ENCODE measurements at places on chromosomes 12 and 14.
A peak's percentile ranks its signal among the peaks of the same experiment; 100 is the strongest.

GRCh38 chr12:118922405-118922804, 58.9 kb upstream of the SRRM4 start:
- DNase-seq: no peak

- DNase-seq: no peak
Measured at GRCh38 chr12:81083018-81083417, 5.1 kb downstream of the ACSS3 start.

DNA sequence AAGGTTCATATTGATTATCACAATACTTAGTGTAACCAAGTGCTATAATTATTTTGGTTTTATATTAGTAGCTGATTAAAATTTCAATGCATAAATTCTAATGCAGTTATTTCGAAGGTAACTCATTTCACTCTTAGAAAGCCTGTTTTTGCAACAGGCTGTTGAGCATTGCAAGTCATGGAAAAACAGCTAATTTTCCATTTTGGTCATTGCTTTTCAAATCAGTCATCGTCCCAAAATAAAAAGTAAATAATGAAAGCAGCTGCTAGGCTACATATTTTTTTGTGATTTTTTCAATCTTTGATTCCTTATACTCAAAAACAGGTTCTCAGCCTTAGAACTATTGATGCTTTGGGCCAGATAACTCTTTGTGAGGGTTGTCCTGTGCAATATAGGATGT, 22.9 kb downstream of the VEZT start:
- DNase-seq: no peak

DNA sequence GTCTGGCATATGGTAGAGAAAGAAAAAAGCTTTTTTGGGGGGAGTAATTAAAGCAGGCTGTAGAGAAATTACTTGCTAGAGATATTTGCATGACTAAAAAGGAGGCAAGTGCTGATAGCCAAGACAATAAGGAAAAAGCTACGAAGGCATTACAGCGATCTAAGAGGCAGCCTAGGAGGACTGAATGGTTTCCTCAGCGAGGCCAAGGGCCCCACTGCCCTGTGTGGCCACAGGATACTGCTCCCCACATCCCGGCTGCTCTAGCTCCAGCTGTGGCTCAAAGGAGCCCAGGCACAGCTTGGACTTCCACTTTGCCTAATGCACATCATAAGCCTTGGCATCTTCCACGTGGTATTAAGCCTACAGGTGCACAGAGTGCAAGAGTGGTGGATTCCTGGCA, 53.6 kb downstream of the LRRIQ1 start:
- DNase-seq: no peak

DNA sequence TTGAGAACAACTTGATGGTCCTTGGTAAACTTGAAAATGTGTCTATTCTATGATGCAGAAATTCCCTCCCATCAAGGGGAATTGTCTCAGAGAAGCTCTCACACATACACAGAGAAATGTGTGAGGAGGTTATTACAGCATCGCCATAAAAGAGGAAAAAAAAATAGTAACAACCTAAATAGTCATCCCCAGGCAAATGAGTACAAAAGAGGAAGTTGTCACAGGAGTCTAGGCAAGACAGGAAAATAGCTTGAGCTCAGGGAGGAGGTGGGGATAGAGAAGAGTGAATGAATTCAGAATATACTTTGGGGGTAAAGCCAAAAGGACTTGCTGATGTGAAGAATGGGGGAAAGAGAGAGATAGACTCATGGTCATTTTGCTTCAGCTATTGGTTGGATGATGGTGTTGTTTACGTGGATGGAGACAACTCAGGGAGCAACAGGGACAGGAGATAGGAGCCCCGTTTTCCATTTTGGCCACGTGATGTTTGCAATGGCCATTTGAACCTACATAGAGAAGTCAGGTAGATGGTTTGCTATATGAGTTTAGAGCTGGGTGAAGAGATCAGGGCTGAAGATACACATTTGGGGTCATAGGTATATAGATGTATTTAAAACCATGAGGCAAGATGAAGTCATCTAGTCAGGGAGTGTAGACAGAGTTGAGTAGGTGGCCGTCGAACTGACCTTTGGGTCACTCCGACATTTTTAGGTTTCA, 20.3 kb downstream of the LRRC74A start:
- DNase-seq: no peak

DNA sequence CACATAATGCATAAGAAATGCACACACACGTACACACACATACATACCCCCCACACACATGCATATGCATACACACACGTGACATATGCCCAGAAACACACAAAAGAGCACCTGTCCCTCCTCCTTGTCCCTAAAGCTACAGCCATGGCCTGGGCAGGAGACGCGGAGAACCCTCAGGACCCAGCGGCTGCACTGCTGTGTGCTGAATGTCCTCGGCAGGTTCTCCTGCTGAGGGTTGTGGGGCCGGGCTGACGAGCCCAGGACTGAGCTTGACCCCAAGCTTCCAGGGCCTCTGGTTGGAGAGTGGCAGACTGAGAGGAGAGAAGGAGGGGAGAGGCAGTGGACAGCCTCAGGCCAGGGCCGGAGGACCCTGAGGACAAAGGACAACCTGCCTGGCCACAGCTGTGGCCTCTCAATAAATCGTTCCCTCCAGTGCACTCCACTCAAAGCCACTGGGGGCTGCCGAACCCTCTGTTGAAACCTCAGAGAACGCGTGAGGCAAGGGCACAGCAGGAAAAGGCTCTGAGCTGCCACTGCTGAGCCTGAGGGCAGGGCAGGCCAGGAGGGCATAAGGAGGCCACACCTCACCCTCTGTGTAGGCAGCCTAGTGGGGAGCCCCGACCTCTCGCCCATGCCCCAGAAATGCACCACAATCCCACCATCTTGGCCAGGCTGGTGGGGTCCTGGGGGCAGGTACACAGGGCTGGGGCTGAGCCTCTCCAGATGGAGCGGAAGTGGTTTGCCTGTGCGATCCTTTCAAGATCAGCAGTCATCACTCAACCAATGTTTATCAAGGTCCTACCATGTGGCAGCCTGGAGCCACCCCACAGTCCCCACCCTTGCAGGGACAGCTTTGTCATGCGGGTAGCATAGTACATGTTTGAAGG, 3.1 kb downstream of the CACNA2D4 start:
- DNase-seq: no peak

DNA sequence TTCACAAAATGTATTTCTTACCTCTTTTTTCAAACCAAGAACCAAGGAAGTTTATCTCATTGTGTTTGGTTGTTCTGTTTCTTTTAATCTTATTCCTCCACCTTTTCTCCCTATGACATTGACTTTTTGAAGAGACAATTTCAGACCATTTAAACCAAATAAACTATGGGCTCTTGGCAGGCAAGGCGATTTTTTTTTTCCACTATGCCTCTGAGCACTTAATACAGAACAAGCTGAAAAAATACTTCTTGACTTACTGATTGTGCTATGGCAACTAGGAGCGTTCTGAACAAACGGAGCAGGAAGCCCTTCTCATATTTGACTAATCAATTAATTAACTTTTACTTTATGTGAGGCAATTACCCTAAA, 98.0 kb downstream of the ZNF664 start:
- DNase-seq: no peak

DNA sequence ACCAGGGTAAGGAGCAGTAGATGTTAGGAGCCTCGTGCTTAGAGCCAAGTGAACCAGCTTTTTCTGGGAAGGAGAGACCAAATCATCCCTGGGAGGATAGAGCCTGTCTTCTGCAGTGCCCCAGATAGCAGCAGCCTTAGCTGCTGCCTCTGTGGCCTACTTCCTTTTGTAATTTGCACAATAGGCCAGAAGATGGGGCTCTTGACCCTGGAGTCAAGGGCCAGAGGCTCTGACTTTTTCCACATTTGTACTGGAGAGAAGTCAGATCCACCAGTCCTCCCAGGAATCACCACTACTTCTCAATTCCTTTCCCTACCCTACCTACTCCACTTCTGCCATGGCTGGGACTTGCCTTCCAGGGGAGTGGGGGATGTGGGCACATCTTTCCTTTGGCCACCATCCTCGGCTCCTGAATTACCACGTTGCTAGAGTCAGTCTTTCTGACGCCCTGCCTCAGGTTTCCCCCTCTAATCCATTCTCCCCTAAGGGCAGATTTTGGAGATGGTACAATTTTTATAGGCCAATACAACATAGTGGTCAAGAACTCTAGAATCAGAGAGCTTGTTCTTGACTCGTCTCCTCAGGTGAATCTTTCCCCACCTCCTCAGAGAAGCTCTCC, 3.3 kb upstream of the SLC4A8 start:
- DNase-seq: peak; percentile 45

DNA sequence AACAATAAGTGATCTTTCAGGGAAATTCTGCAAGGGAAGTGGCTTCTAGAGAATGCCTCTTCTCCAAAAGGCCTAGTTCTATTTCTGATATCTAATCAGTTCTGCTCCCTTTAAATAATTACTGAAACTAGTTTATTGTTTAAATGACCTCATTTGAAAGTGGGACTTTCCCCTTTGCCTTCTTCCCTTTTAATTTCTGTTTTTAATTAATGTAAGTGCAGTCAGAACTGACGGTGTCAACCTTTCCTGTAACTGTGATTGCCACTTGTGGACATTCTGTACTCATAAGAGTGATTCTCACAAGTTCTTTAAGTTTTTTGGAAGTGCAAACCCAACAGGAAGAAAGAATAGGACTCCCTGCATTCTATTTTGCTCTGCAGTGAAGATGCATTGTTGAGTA, 265.3 kb upstream of the PLEKHG7 start:
- no peak for DNase-seq

GRCh38 chr14:63200767-63201166, 3.5 kb upstream of the RHOJ start:
- no peak for DNase-seq

GRCh38 chr12:75863533-75863932, 168.0 kb downstream of the PHLDA1 start:
- DNase-seq: peak; percentile 56

DNA sequence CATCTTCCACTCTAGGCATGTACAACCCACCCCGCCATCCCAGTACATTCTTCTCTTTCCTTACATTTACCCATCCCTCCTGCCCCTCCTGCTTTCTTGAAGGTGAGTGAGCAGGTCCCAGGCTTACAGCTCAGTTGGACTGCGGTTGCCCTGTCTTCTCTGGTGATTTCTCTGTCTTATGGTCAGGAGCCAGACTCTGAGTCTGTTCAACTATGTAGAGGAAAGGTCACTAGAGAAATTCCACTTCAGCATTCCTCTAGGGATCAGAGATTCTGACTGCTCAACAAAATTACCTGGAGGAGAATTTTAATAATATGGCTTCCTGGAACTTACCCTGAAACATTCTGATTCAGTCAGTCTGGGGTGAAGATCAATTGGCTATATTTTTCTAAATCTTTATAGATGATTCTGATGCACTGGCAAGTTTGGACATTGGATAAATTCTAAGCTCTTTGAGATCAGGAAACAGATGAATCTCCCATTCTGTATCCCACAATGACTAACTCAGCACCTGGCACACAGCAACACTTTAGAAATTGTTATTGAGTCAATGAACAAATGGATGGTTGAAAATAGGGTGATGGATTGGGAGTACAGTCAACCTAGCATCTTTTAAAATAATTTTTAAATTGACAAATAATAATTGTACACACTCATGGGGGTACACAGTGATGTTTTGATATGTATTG, 128.6 kb upstream of the HIF1A start:
- peak; percentile 78 for DNase-seq

DNA sequence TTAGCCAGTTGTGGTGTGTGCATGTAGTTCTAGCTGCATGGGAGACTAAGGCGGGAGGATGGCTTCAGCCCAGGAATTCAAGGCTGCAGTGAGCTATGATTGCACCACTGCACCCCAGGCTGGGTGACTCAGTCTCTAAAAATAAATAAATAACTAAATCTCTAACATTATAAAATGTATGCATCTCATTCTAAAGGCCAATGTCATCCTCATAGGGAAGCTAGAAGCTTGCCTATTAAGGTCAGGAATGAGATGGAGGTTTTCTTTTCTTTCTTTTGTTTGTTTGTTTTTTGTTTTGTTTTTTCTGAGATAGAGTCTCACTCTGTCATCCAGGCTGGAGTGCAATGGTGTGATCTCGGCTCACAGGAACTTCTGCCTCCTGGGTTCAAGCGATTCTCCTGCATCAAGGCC, 48.8 kb upstream of the PAPLN start:
- DNase-seq: peak; percentile 9

- peak; percentile 27 for DNase-seq
Measured at GRCh38 chr14:61563880-61564617, 131.3 kb upstream of the HIF1A start.

- no peak for DNase-seq
Measured at GRCh38 chr14:51481643-51482042, 170.1 kb upstream of the FRMD6 start.

DNA sequence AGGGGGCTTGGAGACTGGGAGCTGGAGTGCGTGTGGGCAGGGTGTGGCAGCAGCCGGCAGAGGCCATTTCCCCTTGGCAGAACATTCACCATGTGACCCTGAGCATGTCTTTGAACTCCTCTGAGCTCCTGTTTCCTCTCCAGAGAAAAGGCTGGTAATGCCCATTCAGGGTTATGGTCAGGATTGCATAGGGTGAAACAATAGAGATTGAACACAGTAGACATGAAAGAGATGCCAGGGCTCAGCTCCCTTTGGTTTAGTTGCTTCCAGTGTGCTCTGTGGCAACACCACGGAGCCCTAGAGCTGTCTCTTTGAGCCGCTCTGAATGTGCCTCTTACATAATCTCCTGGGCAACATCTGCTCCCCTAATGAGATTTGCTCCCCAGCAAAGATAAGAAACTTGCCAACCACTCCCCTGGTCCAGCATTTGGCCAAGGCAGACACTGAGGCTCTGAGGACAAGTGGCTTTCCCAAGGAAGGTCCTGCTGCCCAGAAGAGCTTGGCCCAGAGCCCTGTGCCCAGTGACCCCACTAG, 4.6 kb downstream of the IFI27 start:
- DNase-seq: no peak

- DNase-seq: no peak
Measured at GRCh38 chr12:58655375-58655774, 264.9 kb downstream of the LRIG3 start.

- DNase-seq: peak; percentile 94
Measured at GRCh38 chr12:41967668-41968500, 176.8 kb downstream of the GXYLT1 start.

DNA sequence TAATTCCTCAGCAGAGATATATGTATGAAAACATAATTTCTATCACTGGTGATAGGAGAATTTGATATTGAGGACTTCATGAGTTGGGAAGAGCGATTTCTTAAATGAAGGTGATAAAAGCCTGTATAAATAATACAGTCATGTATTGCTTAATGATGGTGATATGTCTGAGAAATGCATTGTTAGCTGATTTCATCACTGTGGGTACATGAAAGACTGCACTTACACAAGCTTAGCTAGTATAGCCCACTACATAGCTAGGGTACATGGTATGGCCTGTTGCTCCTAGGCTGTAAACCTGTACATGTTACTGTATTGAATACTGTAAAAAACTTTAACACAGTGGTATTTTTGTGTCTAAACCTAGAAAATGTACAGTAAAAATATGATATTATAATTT, 63.4 kb downstream of the ANO4 start:
- no peak for DNase-seq

GRCh38 chr14:67819563-67820421, at the start of gene RAD51B:
Gene RAD51B, plus strand, starts transcription at chr14:67819779.
- DNase-seq: peak; percentile 44
